PC-3 (cell line): ENCODE measurements at places on chromosomes 1 and 21. TPM values are rescaled to one million over a fixed set of nuclear protein-coding genes. Genes with fewer than 3 reads are reported as not detected.

DNA sequence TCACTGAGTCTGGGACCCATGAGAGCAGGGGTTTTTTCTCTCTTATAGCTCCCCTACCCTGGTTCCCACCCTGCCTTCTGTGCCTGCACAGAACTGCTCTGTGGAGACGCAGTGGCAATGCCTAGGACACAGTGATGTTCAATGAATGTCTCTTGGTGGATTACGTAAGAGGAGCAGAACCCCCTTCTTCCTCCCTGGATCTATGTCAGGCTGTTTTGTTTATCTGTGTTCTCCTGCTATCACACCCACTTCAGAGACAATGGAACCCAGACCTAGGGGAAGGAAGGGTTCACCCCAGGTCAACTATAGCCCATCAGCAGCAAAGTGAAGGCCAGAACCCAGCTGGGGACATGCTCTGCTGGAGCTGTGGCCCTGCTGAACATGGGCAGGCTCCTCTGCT lies 2.0 kb downstream of the HPCAL4 start:
- no peaks in the 10 kb centered on the region; the same call in 1 of the 2 replicates for H3K27me3 ChIP-seq
- 0 out of 2 replicates have a peak, but pooled peaks cover 4% of the 10 kb centered on the region for H3K4me1 ChIP-seq
- H3K27ac ChIP-seq, result no peak overlapping the region
- no peak for DNase-seq
- H3K4me3 ChIP-seq, result no peak overlapping the region
- H3K36me3 ChIP-seq, result no peaks in the 10 kb centered on the region

DNA sequence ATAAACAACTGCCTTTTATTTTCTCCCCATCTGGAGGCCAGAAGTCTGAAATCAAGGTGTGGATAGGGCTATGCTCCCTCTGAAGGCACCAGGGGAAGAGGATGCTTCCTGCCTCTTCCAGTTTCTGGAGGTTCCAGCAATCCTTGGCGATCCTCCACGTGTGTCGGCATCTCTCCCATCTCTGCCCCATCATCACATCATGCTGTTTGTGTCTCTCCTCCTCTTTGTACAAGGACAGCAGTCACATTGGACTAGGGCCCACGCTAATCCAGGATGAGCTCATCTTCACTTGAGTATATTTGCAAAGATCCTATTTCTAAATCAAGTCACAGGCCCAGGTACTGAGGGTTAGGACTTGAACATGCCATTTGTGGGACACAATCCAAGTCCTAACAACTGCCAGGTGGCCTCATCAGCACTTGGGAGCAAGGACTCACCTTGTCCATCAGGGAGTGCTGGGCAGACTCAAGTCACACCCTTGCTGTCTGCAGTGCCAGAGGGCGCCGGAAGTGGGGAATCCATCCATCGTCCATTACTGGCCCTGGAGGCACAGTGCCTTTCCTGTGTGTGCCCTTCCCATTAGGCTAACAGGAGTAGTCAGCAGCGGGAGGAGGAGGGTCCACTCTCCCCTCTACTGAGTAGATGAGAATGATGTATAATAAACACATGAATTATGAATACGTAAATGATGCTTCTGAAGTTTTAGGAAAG lies 185.4 kb upstream of the AJAP1 start:
- H3K4me3 ChIP-seq, result no peak overlapping the region
- no peaks in the 10 kb centered on the region for H3K4me1 ChIP-seq
- no peaks in the 10 kb centered on the region for H3K36me3 ChIP-seq
- H3K27me3 ChIP-seq, result peaks cover 28% of the 10 kb centered on the region
- no peak for DNase-seq

GRCh38 chr1:168421399-168422004 lies 122.3 kb downstream of the XCL2 start:
- no peaks in the 10 kb centered on the region for H3K27me3 ChIP-seq
- no peak overlapping the region for H3K27ac ChIP-seq
- H3K4me3 ChIP-seq, result no peak overlapping the region
- no peak for DNase-seq

DNA sequence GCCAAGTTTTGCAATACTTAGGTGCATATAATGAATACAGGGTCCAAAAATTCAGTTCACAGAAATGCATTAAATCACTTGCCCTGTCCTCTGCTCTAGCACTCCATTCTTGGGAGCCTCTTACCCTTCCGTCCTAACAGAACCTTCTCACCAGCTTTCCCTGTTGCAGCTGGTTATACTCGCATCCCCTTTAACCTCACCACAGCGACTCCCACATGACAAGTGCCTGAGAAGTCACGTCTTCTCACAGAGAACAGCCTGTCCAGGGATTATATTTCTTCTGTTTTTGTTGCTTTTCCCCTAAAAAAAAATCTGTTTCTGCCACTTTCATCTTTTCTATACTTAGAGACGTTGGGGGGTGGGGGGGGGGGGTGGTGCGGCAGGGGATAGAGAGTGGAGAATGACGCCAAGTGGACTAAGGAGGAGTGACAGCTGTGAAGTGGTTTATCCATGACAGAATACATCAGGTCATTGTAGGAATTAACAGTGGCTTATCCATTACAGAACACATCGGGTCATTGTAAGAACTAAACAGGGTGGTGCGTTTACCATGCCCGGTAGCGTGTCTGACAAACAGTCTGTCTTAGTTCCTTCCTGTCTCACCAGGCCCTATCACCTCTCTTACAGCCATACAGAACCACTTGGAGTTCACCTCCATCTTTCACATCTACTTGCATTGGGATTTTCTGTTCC lies 117.6 kb downstream of the UBE2U start:
- no peaks in the 10 kb centered on the region for H3K27me3 ChIP-seq
- no peaks in the 10 kb centered on the region for H3K36me3 ChIP-seq
- H3K4me3 ChIP-seq, result no peak overlapping the region
- no peak for DNase-seq

Gene CR2
- not detected in 2 replicates for total RNA-seq

Gene LYPD8
- total RNA-seq, result not detected in 2 replicates

Gene GUCA2B
- total RNA-seq, result not detected in 2 replicates
